Cortex of kidney (tissue), 1 donor: ENCODE measurements at places on chromosomes 12 and 14.

- no peak for DNase-seq
These were observed 62.2 kb downstream of the BMP4 start for GRCh38 chr14:53894456-53894855.

DNA sequence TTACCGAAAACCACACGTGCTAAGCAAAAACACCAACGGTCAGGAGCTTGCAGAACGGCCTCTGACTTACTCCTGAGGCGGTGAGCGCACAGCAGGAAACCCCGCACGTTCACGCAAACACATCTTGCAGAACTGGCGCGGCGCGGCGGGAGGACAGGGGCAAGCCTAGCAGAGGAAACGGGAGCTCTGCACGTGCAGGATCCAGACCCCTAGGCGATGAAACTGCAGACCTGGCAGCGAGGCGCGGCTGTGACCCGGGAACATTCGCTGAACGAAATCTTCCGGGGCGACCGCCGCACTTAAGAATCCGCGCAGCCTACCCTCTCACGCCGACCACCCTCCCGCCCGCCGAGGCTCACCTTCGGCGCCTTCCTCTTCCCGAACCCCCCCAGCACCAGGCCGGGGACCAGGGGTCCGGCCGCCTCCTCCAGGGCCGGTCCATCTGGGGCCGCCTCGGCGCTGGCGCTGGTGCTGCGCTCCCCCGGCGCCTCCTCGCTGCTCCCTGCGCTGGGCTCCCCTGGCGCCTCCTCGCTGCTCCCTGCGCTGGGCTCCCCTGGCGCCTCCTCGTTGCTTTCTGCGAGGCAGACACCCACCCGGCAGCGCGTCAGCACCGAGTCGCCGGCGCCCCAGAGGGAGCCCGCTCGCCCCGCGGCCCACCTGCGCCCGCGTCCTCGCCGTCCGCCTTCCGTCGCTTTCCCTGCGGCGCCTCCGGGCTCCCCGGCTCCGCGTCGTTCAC is 615 bp downstream of the DDX51 start:
- DNase-seq, result no peak

- DNase-seq, result no peak
These were observed 24.5 kb downstream of the RECQL start for GRCh38 chr12:21476949-21477348.

- DNase-seq, result no peak
These were observed 16.3 kb upstream of the GALNT9 start for GRCh38 chr12:132345561-132346200.

DNA sequence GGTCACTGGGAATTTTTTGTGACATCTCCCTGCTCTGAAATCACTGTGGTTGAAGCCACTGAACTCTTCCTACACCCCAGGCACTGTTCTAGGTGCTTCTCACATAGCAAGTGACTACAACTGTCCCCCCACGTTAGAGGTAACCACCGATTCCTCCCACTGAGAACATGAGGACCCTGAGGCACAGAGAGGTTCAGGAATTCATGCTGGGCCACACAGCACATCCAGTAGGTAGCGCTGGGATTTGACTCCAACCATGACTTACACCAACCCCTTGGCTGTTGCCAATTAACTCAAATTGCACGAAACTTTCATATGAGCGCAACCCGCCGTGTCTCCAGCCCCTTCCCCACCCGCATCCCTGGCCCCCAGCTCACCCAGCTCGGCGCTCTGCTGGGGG is 105.2 kb downstream of the RFLNA start:
- no peak for DNase-seq

- no peak for DNase-seq
These were observed 400 bp upstream of the PRIMA1 start for GRCh38 chr14:93788543-93789227.

DNA sequence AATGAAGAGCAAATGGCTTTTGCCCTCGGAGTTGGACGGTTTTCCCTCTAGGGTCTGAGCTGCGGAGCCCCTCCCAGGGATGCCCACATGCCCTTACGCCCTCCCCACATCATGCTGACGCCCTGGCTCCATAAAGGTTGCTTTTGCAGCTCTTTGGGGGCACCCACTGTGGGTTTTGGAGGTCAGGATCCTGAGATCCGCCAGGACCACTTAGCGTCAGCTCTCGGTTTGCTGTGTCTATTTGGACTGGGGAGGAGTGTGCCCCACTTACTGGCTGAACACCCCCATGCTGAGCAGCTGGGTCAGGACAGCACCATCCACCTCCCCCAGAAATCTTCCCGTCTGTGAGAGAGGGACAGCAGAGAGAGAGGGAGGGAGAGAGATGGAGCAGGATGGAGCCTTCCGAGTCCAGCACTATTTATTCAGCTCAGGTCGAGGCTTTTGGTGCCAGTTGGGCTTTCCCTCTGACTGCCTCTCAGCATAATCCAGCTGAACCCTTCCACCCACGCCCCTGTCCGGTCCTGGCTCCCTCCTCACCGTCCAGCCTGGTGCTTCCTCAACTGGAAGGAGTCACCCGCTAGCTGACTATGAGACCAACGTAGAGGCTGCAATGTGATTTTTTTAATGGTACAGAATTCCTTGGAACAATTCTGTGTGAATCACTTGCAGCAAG is 18.9 kb upstream of the LRTM2 start:
- no peak for DNase-seq

DNA sequence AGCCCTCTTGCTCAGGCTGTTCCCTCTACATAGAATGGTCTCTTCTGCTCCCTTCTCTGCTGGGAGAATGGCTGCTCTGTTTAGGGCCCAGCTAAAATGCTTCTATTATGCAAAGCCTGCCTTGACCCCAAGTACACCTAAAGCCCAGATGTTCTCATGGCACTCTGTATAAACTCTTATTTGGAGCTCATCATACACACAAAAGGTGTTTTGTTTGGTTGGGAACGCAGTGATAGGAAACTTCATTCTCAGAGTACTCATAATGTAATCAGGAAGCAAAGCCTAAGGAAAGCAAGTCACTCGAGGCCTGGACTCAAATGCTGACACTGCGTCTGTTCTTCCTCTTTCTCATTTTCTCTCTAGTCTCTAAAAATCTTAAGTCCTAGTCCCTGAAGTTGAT is 38.2 kb upstream of the SYCP3 start:
- no peak for DNase-seq

- no peak for DNase-seq
These were observed 1.2 kb downstream of the CRY1 start for GRCh38 chr12:107091989-107092641.

- DNase-seq, result no peak
These were observed 12.3 kb upstream of the PITPNM2 start for GRCh38 chr12:123163227-123163626.

DNA sequence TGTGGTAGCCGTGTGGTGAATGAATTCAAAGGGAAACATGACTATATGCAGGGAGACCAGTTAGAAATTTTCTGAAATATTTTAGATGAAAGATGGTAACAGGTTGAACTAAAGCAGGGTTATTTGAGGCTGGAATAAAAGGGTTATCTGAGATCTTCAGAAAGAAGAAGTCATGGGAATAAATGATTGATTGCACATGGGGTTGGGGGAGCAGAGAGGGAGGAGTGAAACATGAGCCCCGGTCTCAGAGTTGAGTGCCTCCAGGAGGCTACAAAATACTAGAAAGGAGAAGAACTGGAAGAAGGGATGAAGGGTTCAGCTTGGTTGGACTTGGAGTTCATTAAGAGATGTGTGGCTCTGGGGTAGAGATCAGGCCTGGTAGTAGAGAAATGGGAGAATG is 16.3 kb upstream of the FGF23 start:
- no peak for DNase-seq

- no peak for DNase-seq
These were observed 185.0 kb downstream of the DPF3 start for GRCh38 chr14:72708708-72709475.

GRCh38 chr12:107783406-107784376 is 9.2 kb downstream of the ASCL4 start:
- DNase-seq, result no peak

DNA sequence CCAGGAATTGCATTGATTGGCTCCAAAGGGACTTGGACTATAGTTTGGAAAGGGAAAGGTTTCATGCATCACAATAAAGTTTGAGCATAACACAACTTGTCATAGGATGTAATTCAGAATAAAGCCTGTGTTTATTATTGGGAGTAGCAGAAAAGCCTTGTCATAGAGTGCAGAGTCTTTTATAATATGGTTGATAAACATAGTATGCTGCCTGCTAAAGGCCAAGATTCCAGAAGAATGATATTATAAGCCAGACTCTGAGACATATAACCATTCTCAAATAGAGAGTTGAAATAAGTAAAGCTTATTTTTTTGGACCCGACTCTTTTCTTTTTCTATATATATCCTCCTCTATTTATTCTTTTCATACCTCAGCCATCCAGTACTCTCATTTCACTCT is 207.3 kb downstream of the LRIG3 start:
- DNase-seq, result no peak

DNA sequence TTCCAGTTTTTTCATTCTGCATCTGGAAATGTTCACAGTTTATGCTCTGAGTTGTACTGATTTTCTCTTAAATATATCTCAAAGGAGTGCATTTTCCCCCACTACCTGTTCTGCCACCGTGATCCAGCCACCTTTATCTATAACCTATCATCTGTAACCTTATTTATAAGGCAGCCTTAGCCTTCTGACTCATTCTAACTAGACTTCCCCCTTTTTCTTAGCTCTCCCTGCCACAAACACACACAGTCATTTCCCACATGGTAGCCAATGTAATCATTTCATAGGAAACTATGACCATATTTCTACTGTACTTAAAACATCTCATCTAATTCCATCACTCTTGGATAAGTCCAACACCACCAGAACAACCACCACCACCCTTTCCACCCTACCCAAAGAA is 10.8 kb upstream of the GYS2 start:
- DNase-seq, result no peak

- no peak for DNase-seq
These were observed 44.0 kb upstream of the SINHCAF start for GRCh38 chr12:31369712-31370521.

GRCh38 chr14:61608245-61609165 is 86.8 kb upstream of the HIF1A start:
- no peak for DNase-seq
